ENCODE measurements at places on chromosomes 1 and 21. TPM values are rescaled to one million over a fixed set of nuclear protein-coding genes. Genes with fewer than 3 reads are reported as not detected.

TBX15 gene
- not detected for total RNA-seq

SLAMF9 gene
- total RNA-seq, result not detected

TCEA3 gene
- 7.0 TPM for total RNA-seq

RPTN gene
- not detected for total RNA-seq

FCRL5 gene
- not detected for total RNA-seq

PCSK9 gene
- not detected for total RNA-seq

KAZN gene
- 1.9 TPM for total RNA-seq

LGR6 gene
- total RNA-seq, result 0.34 TPM

DNA sequence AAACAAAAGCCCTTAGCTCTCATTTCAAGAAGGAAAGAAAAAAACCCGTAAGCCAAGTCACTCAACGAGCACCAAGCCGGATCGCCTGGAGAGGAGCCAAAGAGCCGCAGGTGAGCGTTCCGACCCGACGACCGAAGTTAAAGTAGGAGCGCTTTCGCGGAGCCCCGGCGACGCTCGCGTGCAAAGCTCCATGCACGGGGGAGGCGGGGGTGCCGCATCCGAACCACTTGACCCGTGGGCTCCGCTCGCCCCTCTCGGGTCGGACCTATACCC, 382 bp downstream of the GPBP1L1 start:
- peaks cover 28% of the 10 kb centered on the region for H3K36me3 ChIP-seq
- H3K27ac ChIP-seq, result peak overlapping the region; percentile 95
- H3K27me3 ChIP-seq, result no peaks in the 10 kb centered on the region
- peak; percentile 75 for DNase-seq
- peaks cover 39% of the 10 kb centered on the region for H3K4me1 ChIP-seq
- H3K4me3 ChIP-seq, result peak overlapping the region; percentile 91

- H3K4me1 ChIP-seq, result peaks cover 35% of the 10 kb centered on the region
- peak overlapping the region; percentile 95 for H3K27ac ChIP-seq
- H3K27me3 ChIP-seq, result no peaks in the 10 kb centered on the region
- H3K4me3 ChIP-seq, result peak overlapping the region; percentile 17
Measured at GRCh38 chr1:46675549-46676314, 4.1 kb downstream of the TEX38 start.

DNA sequence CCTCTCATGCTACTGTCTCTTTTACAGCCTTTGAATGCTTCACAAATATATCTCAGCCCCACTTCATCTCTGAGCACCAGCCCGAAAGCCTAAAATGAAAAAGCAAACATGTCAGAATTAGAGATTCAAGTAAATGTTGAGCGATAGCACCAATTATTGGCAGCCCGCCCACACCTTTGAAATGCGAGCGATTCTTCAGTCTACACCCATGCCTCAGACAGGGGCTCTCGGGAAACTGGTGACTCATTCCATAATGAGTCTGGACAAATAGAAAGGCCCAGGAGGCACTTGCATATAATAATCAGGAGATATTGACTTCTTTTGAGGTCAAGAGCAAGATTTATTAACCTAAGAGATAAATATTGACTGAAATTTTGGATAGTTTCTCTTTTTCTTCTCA, 487.3 kb upstream of the PTBP2 start:
- no peak overlapping the region for H3K27ac ChIP-seq
- H3K4me1 ChIP-seq, result no peaks in the 10 kb centered on the region
- H3K36me3 ChIP-seq, result no peaks in the 10 kb centered on the region
- no peak for DNase-seq
- H3K4me3 ChIP-seq, result no peak overlapping the region

DNA sequence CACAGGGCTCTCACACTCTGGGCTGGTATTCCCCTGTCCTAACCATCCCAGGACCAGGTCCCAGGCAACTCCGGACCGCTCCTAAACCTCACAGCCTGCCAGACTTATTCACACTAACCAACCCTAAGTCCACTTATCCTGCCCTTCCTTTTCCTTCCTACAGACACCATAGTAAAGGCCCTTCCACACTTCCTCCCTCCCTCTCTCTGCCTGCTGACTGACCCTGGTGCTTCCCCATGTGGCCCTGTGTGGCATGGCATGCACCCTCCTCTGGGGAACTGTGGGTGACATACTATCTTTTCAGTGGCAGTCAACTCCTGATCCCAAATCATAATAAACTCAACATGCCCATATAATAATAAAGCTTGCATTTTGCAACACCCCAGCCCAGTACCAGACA, 155.1 kb upstream of the DNAH14 start:
- no peak overlapping the region for H3K27ac ChIP-seq
- H3K4me3 ChIP-seq, result no peak overlapping the region
- H3K27me3 ChIP-seq, result peaks cover 3% of the 10 kb centered on the region
- H3K4me1 ChIP-seq, result no peaks in the 10 kb centered on the region
- H3K36me3 ChIP-seq, result no peaks in the 10 kb centered on the region

DNA sequence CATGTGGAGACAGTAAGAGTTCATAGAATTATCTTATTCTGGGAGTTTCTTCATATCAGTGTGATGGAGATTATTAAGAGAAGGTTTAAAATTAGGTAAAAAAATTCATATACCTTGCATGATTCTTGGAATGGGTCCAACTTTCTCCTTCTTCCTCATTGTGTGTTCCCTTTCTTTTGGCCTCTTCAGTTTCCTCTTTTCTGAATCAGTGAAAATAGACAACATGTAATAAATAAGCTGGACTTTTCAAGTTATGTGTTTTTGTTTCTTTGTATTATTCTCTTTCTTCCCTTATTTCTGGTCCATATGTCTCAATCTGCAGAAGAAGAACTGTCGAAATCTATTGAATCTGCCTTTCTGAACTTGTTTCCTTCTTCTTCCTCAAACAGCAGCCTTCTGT, 30.5 kb downstream of the C4BPA start:
- H3K4me3 ChIP-seq, result no peak overlapping the region
- no peak for DNase-seq
- H3K4me1 ChIP-seq, result no peaks in the 10 kb centered on the region
- H3K27ac ChIP-seq, result no peak overlapping the region

GRCh38 chr1:191162762-191163161, 685.1 kb upstream of the BRINP3 start:
- no peaks in the 10 kb centered on the region for H3K36me3 ChIP-seq
- no peak overlapping the region for H3K4me3 ChIP-seq
- H3K4me1 ChIP-seq, result no peaks in the 10 kb centered on the region
- no peak overlapping the region for H3K27ac ChIP-seq

DNA sequence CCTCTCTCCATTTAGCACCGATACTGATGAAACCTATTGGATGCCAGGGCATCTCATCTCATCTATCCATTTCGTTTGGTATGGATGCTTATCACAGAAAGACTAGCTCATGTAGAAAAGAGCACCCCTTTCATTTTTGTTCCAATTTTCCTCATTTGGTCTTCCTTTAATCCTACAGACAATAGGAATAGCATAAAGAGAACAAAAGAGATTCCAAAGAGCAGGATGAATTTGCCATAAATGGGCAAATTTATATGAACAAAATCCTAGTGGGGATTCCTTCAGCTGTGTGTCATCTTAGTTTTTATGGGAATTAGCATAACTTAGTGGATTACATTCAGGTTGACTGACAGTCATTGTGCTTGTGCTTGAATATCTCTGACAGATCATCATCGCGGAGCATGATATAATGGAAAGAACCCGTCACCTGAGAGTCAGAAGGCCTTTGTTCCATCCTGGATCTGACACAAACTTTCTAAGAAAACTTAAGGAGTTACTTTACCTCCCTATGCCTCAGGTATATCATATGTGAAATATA, 777.5 kb upstream of the ADGRL2 start:
- H3K27ac ChIP-seq, result no peak overlapping the region
- no peaks in the 10 kb centered on the region for H3K36me3 ChIP-seq
- no peak overlapping the region for H3K4me3 ChIP-seq
- no peaks in the 10 kb centered on the region for H3K27me3 ChIP-seq
- no peaks in the 10 kb centered on the region for H3K4me1 ChIP-seq

DNA sequence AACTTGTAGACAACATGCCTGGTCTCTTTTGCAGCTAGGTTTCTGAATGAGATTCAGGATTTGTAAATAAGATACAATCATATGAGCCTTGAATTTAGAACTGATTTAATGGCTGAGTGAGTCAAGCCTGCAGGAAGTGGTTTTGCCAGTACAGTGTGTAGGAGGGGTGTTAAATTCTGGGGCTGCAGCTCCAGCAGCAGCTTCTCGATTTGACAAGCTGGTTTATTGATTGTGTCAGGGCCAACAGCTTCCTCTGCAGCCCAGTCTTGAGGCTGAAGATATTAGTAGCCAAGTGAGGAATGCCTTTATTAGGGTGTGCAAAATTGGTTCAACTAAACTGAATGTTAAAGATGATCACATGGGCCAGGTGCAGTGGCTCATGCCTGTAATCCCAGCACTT, 11.5 kb upstream of the PLA2G5 start:
- no peaks in the 10 kb centered on the region for H3K36me3 ChIP-seq
- H3K27me3 ChIP-seq, result peaks cover 5% of the 10 kb centered on the region
- H3K4me3 ChIP-seq, result no peak overlapping the region
- peaks cover 25% of the 10 kb centered on the region for H3K4me1 ChIP-seq

DNA sequence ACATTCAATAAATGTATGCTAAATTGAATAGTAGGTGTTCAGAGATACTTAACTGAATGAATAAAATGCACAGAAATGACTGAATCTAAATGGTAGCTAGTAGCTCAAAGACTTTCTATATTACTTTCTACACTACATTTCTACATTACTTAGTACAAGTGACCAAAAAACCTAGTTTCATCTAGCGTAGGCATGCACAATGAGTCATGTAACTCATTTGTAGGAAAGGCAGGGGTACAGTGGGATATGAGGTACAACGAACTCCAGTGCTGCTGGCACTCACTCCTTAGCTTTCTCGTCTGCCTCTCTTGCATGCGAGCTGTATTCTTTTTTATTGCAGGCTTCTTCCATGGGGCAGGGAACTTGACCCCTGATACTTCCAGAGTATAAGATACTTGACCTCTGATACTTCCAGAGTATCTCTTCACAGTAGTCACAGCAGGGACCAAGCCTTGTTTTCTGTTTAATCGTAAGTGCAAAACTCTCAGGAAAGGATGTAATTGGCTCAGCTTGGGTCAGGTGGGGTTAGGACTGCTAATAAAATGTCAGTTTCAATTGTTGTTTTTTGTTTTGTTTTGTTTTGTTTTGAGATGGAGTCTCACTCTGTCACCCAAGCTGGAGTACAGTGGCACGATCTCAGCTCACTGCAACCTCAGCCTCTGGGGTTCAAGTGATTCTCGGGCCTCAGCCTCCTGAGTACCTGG, 4.9 kb upstream of the ATP2B4 start:
- H3K27ac ChIP-seq, result no peak overlapping the region
- no peaks in the 10 kb centered on the region for H3K27me3 ChIP-seq
- DNase-seq, result peak; percentile 15
- H3K4me1 ChIP-seq, result peaks cover 29% of the 10 kb centered on the region
- no peaks in the 10 kb centered on the region for H3K36me3 ChIP-seq
- H3K4me3 ChIP-seq, result no peak overlapping the region

DNA sequence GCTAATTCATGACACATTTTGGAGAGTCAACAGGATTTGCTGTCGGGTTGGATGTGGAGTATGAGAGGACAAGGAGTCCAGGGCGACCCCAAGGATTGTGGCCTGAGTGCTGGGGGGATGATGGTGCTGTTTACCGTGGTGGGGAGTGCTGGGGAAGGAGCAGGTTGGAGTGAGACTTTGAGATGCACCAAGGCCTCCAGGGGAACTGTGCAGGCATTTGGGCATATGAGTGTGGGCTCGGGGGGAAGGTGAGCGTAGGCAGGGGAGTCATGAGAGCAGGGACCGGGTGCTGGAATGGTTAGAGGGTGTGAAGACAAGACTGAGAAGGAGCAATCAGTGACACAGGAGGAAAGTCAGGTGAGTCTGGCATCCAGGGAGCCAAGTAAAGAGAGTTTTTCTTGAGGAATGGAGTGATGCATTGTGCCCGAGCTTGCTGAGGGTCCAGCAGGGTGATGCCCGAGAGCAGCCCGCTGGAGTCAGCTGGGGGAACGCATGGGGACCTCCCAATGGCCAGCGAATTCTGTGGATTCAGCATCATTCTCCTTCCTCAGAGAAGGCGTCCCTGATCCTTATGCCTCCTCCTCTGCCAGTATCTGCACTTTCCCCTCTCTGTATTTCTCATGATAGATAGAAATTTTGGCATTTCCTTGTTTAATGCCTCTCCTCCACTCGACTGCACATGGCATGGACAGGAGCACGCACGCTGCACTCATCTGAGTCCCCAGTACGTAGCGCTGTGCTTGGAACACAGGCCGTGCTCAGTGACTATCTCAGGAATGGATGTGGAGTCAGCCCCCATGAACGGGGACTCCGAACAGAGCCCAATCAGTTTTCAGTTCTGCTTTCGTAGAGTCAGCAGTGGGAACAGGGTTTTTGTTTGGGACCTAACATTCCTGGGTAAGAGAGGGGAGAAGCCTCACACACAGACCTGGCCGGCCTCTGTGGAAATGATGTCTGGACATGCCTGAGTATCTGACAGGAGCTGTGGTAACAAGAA, 52.1 kb upstream of the ETV3 start:
- H3K4me3 ChIP-seq, result no peak overlapping the region
- no peak overlapping the region for H3K27ac ChIP-seq
- DNase-seq, result no peak

Data from activated CD8-positive, alpha-beta T cell treated with anti-CD3 and anti-CD28 coated beads for 36 hours (primary cell).